ENCODE measurements at places on chromosomes 5 and 9.

- no peak for DNase-seq
Measured at GRCh38 chr9:34372467-34373011, 4.2 kb downstream of the MYORG start.

DNA sequence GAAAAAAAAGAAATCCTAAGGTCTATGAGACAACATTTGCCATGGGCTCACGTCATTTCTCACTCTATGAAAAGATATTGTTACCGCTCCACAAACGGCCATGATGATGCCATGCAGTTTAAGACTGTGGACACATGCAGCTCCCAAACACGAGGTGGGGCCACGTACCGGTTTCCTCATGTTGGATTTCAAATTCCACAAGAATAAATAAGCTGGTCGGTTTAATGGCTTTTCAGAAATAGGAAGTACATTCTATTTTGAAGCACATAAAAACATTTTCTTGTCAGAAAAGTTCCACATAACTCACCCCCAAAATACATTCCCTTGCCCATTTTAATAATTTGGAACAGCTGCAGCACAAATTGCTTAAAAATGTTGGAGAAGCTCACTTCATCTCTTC is 130.6 kb downstream of the MYO10 start:
- no peak for DNase-seq

DNA sequence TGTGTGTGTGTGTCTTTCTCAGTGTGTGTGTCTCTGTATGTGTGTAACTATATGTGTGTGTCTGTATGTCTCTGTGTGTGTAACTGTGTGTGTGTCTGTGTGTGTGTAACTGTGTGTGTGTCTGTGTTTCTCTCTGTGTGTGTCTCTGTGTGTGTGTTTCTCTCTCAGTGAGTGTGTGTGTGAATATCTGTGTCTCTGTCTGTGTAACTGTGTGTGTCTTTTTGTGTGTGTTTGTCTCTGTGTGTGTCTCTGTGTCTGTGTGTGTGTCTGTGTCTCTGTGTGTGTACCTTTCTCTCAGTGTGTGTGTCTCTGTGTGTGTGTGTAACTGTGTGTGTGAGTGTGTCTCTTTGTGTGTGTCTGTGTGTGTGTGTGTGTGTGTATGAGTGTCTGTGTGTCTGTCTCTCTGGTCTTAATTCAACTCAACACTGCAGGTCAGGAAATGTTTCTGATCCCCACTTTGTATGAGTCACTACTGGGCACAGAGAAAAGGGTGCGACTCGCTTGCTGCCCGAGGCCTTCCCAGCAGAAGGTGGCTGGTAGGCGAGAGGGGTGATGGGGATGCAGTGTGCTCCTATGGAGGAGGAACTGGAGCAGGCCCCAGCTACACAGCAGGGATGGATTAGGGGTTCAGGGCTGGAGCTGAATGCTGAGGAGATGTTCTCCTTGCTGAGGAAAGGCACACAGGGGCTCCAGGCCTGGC is 52.1 kb downstream of the NSG2 start:
- no peak for DNase-seq

DNA sequence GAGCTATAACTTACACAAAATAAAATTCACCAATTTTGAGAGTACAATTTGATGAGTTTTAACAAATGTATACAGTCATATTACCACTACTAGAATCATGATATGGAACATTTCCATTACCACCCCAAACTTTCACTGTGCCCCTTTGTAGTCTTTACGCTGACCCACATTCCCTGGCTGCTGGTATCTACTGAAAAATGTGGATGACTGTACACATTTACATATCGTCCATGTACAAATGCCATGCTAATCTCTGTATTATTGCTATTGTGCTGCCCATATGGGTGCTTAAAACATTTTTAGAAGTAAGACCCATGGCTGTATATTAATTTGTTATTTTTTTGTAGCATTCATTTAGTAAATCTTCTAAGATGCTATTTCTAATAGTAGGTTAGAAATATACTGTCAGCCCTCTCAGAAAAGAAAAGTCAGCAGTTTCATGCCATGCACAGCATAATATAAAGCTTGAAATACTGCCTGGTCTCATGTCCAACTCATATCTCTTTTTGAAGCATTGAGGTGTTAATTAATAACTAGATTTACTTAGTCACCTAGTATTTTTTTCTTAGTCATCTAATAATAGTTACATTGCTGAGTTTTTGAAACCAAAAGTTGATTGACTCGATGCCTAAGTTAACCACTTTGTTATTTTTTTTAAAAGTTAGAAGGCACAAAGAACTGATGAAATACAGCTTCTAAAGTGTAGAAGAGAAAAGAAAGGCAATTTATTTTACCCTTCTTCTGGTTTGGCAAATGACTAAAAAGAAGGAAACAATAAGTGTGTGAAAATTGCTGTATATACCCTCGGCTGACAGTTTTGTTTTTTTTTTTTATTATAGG is 188.3 kb upstream of the MEF2C start:
- no peak for DNase-seq

- no peak for DNase-seq
Measured at GRCh38 chr5:32802764-32803163, 91.6 kb downstream of the NPR3 start.

GRCh38 chr9:34176089-34176488 is 2.8 kb upstream of the UBAP1 start:
- DNase-seq, result no peak

All from T-helper 1 cell (primary cell).